Activated CD8-positive, alpha-beta memory T cell treated with anti-CD3 and anti-CD28 coated beads for 1 hour (primary cell): ENCODE measurements at places on chromosomes 6 and 20.

GRCh38 chr6:24831771-24832716, 33.3 kb upstream of the ARMH2 start:
- no peak for DNase-seq

DNA sequence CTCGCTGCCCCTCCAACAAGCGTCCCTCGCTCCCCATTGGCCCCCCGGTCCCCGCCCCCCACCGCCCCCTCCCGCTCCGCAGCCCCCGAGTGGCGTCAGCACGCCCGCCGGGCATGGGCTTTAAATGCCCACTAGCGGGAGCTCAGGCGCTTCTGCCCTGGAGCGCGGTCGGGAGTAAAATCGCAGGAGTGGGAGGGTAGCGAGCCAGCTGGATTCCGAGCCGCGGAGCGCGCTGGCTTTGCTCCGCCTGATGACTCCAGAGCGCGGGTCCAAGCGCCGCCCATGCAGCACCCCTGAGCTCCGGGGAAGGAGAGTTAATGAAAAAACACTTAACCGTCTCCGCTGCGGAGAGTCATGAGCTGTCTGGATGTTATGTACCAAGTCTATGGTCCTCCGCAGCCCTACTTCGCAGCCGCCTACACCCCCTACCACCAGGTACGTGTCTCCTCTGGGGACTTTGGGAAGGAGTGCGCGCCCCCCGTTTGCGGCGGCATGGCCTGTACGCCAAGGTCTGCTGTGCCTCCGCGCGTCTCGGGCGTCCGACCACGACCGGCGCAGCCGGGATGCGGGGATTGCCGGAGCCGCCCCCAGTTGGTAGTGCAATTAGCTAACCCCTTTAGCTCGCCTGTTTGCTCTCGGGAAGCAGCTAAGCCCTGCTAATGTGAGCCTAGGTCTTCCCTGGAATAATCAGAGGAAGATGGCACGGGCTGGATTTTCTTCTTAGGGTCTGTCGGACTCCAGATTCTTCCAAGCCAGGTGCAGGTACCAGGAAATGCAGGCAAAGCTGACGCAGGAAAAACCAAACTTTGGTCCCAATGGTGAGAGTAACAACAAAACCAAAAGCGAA, at the start of gene VGLL2:
VGLL2 (plus strand) TSS at position 149 of the 847 bp plus-strand sequence; CDS start at position 355, 206 bp downstream.
- DNase-seq = no peak

DNA sequence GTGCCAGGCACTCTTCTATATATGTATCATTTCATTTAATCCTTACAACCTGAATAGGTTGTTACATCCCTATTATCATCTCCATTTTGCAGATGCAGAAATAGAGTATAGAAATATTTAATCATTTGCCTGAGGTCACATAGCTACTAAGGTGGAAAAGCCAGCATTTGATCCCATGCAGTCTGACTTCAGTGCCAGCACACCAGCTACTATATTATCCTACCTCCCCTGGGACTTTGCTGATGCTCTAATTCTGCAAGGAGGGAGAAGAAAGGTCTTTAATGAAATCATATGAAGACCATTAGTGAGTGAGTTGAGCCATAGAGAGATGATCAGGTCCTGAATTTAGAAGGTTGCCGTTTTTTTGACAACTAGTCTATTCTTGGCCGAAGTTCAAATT, 53.7 kb downstream of the TOP1 start:
- DNase-seq = no peak

DNA sequence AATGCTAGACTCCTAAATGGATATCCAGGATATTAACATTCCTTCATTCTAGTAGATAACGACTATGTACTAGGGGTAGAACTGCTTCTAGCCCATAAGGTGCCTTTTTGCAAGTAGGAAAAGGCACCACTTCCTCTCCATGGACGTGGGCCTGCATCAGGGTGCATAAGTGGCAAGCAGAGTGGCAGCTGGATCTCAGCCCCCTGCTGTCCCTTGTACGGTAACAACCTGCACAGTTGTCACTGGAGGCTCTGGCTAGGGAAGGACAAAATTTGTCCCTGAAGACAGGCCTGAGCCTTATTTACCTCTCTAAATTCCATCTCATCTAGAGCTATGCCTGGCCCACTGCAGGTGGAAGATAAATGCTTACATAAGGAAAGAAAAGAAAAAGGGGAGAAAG, 42.5 kb upstream of the SAYSD1 start:
- DNase-seq = no peak

DNA sequence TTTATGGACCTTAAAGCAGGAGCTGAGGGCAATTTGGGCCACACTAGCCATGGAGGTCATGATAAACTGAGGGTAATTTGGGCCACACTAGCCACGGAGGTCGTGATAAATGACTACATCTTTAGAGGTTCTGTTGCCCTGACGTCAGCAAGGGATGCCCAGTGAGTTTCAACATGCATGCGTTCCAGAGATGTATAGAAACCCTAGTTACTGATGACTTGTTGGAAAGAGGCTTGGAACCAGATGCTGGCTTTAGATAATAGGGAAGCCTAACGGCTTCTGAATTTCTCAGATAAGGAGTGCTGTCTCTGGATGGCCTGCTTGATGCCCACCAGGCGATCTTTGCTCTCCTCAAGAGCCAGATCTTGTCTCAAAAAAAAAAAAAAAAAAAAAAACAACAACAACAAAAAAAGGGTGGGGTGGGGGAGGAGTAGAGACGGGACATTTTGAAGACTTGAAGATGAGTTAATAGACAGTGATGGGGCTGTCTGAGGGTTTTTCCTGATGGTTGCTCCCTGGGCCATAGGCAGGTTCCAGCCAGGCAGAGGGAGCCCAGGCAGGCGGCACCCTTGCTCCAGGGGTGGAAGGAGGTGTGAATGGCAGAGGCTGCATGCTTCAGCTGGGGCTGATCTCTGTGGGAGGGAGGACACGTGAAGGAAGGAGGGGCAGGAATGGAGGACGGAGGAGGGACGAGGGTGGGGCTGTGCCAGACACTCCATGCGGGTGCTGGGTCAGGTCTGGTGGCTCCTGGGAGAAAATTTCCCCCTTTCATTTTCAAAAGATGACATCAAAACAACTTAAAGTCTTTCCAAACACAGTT, 27.0 kb upstream of the FRMD1 start:
- no peak for DNase-seq

- DNase-seq = no peak
Observed at GRCh38 chr6:28941684-28942448, 18.1 kb upstream of the TRIM27 start.
